ENCODE measurements at places on chromosomes 7 and 10. TPM values are rescaled to one million over a fixed set of nuclear protein-coding genes. Genes with fewer than 3 reads are reported as not detected.
A peak's percentile ranks its signal among the peaks of the same experiment; 100 is the strongest.

GRCh38 chr10:77368006-77368405 is 269.6 kb downstream of the KCNMA1 start:
- no peak overlapping the region for H3K27ac ChIP-seq
- DNase-seq: no peak
- no peaks in the 10 kb centered on the region for H3K27me3 ChIP-seq
- H3K4me1 ChIP-seq: peaks cover 8% of the 10 kb centered on the region
- H3K36me3 ChIP-seq: no peaks in the 10 kb centered on the region

- no peak for DNase-seq
- H3K27me3 ChIP-seq: no peaks in the 10 kb centered on the region
- no peak overlapping the region for H3K27ac ChIP-seq
- no peaks in the 10 kb centered on the region for H3K36me3 ChIP-seq
- H3K4me1 ChIP-seq: peaks cover 2% of the 10 kb centered on the region
These were observed 49.6 kb downstream of the RBM17 start for GRCh38 chr10:6138456-6138855.

- H3K4me1 ChIP-seq: peaks cover 11% of the 10 kb centered on the region
- no peak overlapping the region for H3K4me3 ChIP-seq
- H3K27me3 ChIP-seq: no peaks in the 10 kb centered on the region
- no peaks in the 10 kb centered on the region for H3K36me3 ChIP-seq
These were observed 138.4 kb upstream of the TNS3 start for GRCh38 chr7:47720141-47720906.

DNA sequence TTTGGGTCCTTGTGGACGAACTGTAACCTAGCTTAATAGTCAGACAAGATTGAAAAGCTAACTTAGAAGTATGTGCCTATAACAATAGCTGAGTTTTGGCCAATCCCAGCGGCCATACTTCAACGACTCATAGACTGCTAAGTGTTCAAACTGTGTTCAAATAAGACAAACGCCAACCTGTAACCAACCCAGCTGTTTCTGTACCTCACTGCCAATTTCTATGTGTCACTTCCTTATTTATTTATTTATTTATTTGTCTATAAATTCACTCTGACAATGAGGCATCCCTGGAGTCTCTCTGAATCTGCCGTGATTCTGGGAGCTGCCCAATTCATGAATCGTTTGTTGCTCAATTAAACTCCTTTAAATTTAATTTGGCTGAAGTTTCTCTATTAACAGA is 21.7 kb downstream of the ST8SIA6 start:
- H3K4me1 ChIP-seq: no peaks in the 10 kb centered on the region
- peak; percentile 1 for DNase-seq
- H3K36me3 ChIP-seq: no peaks in the 10 kb centered on the region
- H3K27ac ChIP-seq: no peak overlapping the region
- no peak overlapping the region for H3K4me3 ChIP-seq
- no peaks in the 10 kb centered on the region for H3K27me3 ChIP-seq

DNA sequence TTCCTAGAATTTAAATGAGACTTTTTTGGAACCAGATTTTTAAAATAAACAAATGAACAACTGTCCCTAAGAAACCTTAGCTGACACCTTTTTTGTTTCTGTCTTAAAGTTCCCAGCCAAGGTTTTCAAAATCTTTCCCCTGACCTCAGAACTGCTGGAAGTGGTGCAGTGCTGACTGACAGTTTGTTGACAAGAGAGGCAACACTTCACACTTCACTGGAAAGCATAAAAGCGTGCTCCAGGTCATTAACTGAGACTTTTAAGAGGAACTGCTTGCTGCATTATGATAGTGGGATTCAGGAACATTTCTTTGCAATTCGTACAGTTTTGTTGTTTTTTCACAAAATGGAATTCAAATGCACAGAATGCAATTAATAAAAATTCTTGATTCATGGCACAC is 36.2 kb downstream of the SYPL1 start:
- no peaks in the 10 kb centered on the region for H3K27me3 ChIP-seq
- DNase-seq: no peak
- no peaks in the 10 kb centered on the region for H3K36me3 ChIP-seq
- no peak overlapping the region for H3K4me3 ChIP-seq
- no peaks in the 10 kb centered on the region for H3K4me1 ChIP-seq
- no peak overlapping the region for H3K27ac ChIP-seq

DNA sequence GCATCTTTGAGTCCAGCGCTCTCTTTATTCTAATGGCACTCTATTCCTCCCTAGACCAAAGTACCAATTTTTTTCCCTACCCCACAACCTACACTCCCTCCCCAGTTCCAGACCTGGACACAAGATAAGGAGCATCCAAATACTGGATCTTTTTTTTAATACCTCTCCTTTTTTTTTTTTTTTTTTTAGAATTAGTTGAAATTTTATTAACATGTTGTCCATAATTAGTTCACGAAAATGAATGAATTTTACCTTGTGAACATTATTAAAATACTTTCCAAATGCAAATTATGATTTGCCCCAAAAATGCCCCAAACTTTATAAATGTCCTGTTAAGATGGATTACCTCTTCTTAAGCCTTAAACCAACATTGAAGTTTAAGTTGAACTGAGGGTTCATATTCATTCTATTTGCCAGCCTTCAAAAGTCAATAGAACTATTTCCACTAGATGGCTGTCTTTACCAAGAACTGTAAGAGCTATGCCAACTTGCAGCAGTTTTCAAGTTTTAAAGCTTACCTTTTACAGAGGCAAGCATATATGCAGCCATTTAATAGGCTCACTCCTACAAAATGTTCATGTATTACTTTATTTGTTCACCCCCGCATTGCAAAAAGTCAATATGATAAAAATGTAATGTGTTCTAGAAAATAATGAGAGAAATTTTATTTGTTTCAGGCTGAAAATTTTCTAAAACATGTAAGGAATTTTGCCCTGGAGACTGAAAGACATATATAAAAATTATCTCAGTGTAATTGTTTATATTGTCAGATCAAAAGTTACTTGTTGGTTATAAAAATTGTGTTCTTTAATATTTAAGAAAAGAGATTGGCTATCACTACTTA is 39.7 kb upstream of the TNKS2 start:
- no peak for DNase-seq
- H3K27me3 ChIP-seq: no peaks in the 10 kb centered on the region
- H3K4me1 ChIP-seq: no peaks in the 10 kb centered on the region
- no peak overlapping the region for H3K4me3 ChIP-seq

DNA sequence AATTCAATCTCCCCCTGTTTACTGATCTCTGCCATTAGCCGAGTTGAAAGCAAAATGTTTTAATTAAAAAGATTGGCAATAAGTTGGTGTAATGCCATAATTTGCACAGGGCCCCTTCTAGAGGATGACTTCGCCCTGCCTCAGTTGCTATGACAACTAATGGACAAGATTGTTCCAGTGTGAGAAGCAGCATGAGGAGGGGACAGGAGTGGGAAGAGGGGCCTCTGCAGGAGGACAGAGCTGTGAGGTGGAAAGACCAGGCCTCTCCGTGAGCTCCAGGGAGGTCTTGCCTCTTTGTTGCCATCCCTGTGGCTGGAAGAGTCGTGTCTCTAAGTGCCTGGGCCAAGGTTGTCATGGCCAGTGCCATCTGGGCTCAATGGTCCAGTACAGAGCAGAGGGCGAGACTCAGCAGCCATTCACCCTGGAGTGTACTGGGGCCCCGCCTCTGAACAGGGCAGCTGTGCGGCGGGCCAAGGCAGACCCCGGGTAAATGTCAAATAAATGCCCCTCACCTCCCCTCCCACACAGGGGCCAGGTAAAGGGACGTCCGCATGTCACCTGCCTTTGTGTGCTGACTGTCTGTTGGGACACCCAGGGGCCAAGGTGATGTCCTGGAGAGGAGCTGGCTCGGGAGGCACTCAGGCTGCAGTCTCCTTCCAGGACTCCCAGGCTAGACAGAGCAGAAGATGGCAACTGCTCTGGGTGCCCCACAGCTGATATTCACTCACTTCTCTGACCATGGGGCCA is 97.0 kb upstream of the RET start:
- no peak overlapping the region for H3K4me3 ChIP-seq
- no peaks in the 10 kb centered on the region for H3K4me1 ChIP-seq
- no peaks in the 10 kb centered on the region for H3K36me3 ChIP-seq
- DNase-seq: no peak
- H3K27me3 ChIP-seq: no peaks in the 10 kb centered on the region
- no peak overlapping the region for H3K27ac ChIP-seq

GRCh38 chr7:50815138-50815537 is 32.4 kb upstream of the GRB10 start:
- no peak overlapping the region for H3K4me3 ChIP-seq
- no peaks in the 10 kb centered on the region for H3K27me3 ChIP-seq
- no peak for DNase-seq

GRCh38 chr7:2169923-2170575 is 62.7 kb downstream of the MAD1L1 start:
- no peak overlapping the region for H3K4me3 ChIP-seq
- H3K36me3 ChIP-seq: no peaks in the 10 kb centered on the region
- H3K27me3 ChIP-seq: no peaks in the 10 kb centered on the region
- no peaks in the 10 kb centered on the region for H3K4me1 ChIP-seq
- 0 out of 2 replicates have a peak overlapping the region, but pooled peaks have one; percentile 43 for H3K27ac ChIP-seq

GRCh38 chr7:8115547-8116402 is 146.2 kb downstream of the ICA1 start:
- DNase-seq: no peak
- H3K27me3 ChIP-seq: no peaks in the 10 kb centered on the region
- no peaks in the 10 kb centered on the region for H3K36me3 ChIP-seq
- no peak overlapping the region for H3K27ac ChIP-seq
- H3K4me3 ChIP-seq: no peak overlapping the region

Gene OPN4
- polyA plus RNA-seq: not detected

Gene TRIM50
- 0.25 TPM for polyA plus RNA-seq

GRCh38 chr10:70769121-70769520 is 16.1 kb downstream of the TBATA start:
- DNase-seq: no peak
- H3K27me3 ChIP-seq: no peaks in the 10 kb centered on the region
- H3K4me3 ChIP-seq: no peak overlapping the region
- H3K27ac ChIP-seq: no peak overlapping the region

DNA sequence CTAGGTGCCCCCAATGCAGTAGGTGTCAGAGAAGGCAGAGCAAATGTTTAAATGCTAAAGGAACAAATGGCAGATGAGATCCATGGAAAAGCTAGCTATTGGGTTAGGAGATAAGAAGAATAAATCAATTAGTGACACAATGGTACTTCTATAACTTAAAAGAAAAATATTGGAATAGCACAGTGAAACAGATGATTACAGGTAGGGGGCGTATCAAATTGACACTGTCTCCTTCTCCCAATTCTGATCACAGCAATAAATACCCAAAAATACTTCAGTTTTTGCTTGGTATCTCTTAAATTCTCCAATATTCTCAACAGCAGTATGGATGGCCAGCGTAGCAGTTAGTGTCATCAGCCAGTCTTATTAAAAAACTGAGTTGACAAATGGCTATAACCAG is 5.2 kb downstream of the FRA10AC1 start:
- no peaks in the 10 kb centered on the region for H3K36me3 ChIP-seq
- no peak overlapping the region for H3K27ac ChIP-seq
- no peak overlapping the region for H3K4me3 ChIP-seq

Gene CASD1
- polyA plus RNA-seq: 6.7 TPM

GRCh38 chr7:1638215-1638661 is 31.8 kb upstream of the ELFN1 start:
- H3K4me1 ChIP-seq: no peaks in the 10 kb centered on the region
- H3K27ac ChIP-seq: no peak overlapping the region
- no peaks in the 10 kb centered on the region for H3K36me3 ChIP-seq
- no peak overlapping the region for H3K4me3 ChIP-seq
- H3K27me3 ChIP-seq: no peaks in the 10 kb centered on the region
- no peak for DNase-seq

DNA sequence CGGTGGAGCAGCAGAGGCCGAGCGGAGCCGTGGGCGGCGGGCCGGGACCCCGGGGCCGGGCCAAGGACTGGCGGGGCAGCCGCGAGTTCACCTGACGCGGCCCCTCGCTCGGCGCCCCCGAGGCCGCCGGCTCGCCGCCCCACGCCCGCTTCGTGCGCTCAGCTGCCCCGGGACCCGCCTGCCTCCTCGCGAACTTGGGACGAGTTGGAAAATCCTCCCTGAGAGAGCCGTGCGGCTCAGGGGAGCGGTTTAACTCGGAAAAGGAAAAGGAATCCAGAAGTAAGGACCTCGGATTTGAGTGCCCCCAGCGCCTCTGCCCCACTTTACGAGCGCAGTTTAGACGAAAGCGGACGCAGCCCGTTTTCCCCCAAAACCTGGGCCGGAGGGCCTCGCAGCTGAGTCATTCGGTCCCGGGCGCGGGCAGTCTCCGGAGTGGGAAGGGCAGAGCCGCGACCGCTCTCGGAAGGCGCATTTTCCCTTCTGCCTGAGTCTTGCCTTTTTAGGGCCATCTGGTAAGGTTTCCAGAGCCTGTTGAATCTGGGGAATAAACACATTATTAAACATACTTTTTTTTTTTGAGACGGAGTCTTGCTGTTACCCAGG is 744 bp downstream of the CREM start:
- no peaks in the 10 kb centered on the region for H3K27me3 ChIP-seq
- DNase-seq: peak; percentile 69
- H3K36me3 ChIP-seq: no peaks in the 10 kb centered on the region
- peak overlapping the region; percentile 78 for H3K4me3 ChIP-seq
- peaks cover 2% of the 10 kb centered on the region for H3K4me1 ChIP-seq
- peak overlapping the region; percentile 91 for H3K27ac ChIP-seq

Gene PCDH15
- 0.11 TPM for polyA plus RNA-seq

Gene UNCX
- 0.03 TPM for polyA plus RNA-seq

DNA sequence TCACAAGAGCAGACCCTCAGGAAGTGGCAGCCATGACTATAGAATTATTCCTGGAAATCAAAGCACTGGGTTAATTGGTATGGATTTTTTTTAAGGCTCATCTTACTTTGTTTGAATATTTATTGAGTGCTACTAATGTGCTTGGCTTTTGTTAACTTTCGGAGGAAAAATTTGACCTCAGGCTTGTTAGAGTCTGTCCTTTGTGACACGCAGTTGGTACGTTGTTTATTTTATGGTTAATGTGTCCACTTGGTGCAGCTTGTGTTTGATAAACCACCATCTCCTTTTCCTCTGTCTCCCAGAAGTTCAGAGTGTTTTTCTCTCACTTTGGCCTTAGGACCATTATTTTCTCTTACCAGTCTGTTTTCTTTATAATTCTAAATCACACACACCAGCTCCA is 268.6 kb downstream of the SDK1 start:
- H3K4me1 ChIP-seq: no peaks in the 10 kb centered on the region
- H3K27me3 ChIP-seq: no peaks in the 10 kb centered on the region
- H3K36me3 ChIP-seq: no peaks in the 10 kb centered on the region
- DNase-seq: no peak
- H3K27ac ChIP-seq: no peak overlapping the region

Gene RFC2
- 40.8 TPM for polyA plus RNA-seq

GRCh38 chr10:95208702-95209391 is 14.8 kb downstream of the ACSM6 start:
- peak overlapping the region; percentile 62 for H3K27ac ChIP-seq
- H3K4me3 ChIP-seq: no peak overlapping the region
- no peak for DNase-seq
- no peaks in the 10 kb centered on the region for H3K27me3 ChIP-seq
- H3K4me1 ChIP-seq: peaks cover 3% of the 10 kb centered on the region
- no peaks in the 10 kb centered on the region for H3K36me3 ChIP-seq

Measured in H1 (cell line).